ENCODE measurements at places on chromosomes 1 and 21.

GRCh38 chr21:31252091-31252490 lies 92.0 kb downstream of the TIAM1 start:
- H3K4me3 ChIP-seq = no peak overlapping the region
- no peak overlapping the region for H3K27ac ChIP-seq
- DNase-seq = no peak
- no peaks in the 10 kb centered on the region for H3K27me3 ChIP-seq
- no peaks in the 10 kb centered on the region for H3K4me1 ChIP-seq
- no peaks in the 10 kb centered on the region for H3K36me3 ChIP-seq

DNA sequence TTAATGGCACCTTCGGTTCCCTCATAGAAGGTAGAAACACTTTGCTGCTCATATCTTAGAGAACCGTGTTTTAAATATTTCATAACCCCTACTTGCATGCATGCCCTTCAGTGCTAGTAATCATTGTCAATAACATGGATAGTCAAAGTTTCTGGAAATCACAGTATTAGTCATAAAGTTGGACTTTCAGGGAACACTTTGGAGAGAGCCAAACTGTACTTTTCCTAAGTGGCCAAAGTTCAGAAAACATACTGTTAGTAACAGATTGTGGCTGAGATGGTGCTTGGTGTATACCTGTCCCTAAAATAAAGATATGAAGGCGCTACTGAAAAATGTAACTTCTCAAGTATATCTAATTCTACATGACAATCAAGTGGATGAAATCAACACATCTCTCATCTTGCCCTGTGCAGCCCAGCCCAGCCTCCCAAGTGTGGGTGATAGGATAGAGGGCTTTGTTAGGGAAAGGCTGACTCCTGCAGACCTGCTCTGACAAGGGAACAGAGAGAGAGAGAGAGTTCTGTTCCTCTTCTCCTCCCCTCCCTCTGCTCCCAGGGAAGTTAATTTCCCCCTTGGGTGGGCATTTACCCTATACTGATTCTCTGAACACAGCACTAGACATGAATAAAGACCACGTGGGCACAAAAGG lies 14.4 kb downstream of the MYOC start:
- H3K36me3 ChIP-seq = no peaks in the 10 kb centered on the region
- H3K4me3 ChIP-seq = no peak overlapping the region
- H3K27ac ChIP-seq = no peak overlapping the region
- no peaks in the 10 kb centered on the region for H3K27me3 ChIP-seq

DNA sequence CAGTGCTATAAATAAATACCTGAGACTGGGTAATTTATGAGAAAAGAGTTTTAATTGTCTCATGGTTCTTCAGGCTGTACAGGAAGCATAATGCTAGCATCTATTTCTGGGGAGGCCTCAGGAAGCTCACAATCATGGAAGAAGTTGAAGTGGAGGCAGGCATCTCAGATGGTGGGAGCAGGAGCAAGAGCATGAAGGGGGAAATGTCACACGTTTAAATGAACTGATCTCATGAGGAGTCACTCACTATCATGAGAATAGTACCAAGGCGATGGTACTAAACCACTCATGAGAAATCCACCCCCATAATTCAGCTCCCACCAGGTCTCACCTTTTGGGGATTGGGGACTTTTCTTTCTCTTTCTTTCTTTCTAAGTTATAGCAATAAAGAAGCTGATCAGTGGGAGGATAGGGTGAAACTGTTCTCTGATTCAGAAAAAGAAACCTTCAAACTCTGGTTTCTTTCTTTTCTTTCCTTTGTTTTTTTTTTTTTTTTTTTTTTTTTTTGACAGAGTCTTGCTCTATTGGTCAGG lies 17.1 kb upstream of the SPAG17 start:
- H3K4me1 ChIP-seq = no peaks in the 10 kb centered on the region
- H3K4me3 ChIP-seq = no peak overlapping the region

DNA sequence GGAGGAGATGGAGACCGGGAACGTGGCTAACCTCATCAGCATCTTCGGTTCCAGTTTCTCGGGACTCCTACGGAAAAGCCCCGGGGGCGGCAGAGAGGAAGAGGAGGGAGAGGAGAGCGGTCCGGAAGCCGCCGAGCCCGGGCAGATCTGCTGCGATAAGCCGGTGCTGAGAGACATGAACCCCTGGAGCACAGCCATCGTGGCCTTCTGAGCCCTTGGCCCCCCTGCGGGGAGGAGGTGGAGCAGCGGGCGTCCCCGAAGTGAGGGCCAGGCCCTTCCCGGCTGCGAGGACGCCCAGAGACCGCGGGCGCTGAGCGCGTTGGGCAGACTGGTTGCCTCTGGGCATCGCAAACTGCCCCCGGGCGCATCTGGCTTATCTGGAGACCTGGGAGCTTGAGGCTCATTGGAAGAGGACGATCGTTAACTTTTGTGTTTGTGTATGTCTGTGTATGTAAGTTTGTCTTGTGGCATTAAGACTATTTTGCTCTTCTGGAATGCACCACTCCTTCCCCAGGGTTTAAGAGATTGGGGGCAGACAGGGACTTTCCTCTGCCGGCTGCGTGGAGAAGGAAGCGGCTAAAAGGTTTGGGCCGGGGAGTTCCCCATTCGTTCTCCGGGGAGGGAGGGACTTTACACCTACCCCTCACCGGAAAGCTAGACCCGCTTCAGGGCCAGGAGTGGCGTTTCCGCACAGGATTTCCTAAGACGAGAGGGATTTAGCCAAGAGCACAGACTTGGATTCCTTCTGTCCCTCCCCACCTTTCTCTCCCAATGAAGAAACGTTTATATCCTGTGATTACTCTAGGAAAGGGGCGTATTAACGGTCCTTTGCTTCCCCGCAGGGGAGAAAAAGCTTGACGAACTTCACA lies 1.4 kb downstream of the IER5 start:
- peaks cover 37% of the 10 kb centered on the region for H3K4me1 ChIP-seq
- peak overlapping the region; percentile 81 for H3K27ac ChIP-seq
- no peaks in the 10 kb centered on the region for H3K36me3 ChIP-seq
- peak; percentile 60 for DNase-seq
- peak overlapping the region; percentile 65 for H3K4me3 ChIP-seq

GRCh38 chr1:226308166-226308722 lies 720 bp downstream of the LIN9 start:
- H3K27ac ChIP-seq = peak overlapping the region; percentile 55
- H3K27me3 ChIP-seq = no peaks in the 10 kb centered on the region
- DNase-seq = no peak
- no peaks in the 10 kb centered on the region for H3K36me3 ChIP-seq
- peak overlapping the region; percentile 98 for H3K4me3 ChIP-seq

- H3K4me3 ChIP-seq = no peak overlapping the region
- no peaks in the 10 kb centered on the region for H3K36me3 ChIP-seq
- H3K27me3 ChIP-seq = no peaks in the 10 kb centered on the region
Observed at GRCh38 chr21:36890086-36890485, 76.4 kb downstream of the HLCS start.

GRCh38 chr1:84936116-84936810 lies 43.3 kb upstream of the LPAR3 start:
- H3K4me1 ChIP-seq = peaks cover 10% of the 10 kb centered on the region
- no peaks in the 10 kb centered on the region for H3K27me3 ChIP-seq
- DNase-seq = peak; percentile 39
- no peaks in the 10 kb centered on the region for H3K36me3 ChIP-seq
- H3K4me3 ChIP-seq = no peak overlapping the region
- no peak overlapping the region for H3K27ac ChIP-seq

- DNase-seq = no peak
- H3K27me3 ChIP-seq = no peaks in the 10 kb centered on the region
- H3K4me1 ChIP-seq = no peaks in the 10 kb centered on the region
- H3K27ac ChIP-seq = no peak overlapping the region
- no peak overlapping the region for H3K4me3 ChIP-seq
- no peaks in the 10 kb centered on the region for H3K36me3 ChIP-seq
Observed at GRCh38 chr1:38113159-38113666, 66.6 kb upstream of the POU3F1 start.

DNA sequence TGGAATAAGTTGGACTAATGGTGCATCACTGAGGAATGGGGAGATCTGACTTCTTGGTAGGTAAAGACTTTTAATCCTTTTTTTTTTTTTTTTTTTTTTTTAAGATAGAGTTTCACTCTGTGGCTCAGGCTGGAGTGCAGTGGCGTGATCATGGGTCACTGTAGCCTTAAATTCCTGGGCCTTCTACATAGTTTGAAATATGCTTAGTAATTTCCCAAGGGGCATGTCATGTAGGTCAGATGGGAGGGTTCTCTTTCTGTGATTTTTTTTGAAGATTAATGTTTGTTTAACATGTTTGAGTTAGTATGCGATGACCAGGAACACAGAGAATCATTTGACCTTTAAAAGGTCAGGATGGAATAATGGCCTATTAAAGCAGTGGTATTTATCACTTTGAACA lies 129.1 kb downstream of the S1PR1 start:
- no peak for DNase-seq
- no peaks in the 10 kb centered on the region for H3K4me1 ChIP-seq
- H3K36me3 ChIP-seq = no peaks in the 10 kb centered on the region
- no peak overlapping the region for H3K4me3 ChIP-seq
- no peaks in the 10 kb centered on the region for H3K27me3 ChIP-seq
- H3K27ac ChIP-seq = no peak overlapping the region

- no peaks in the 10 kb centered on the region for H3K36me3 ChIP-seq
- no peak for DNase-seq
- peaks cover 8% of the 10 kb centered on the region for H3K4me1 ChIP-seq
- H3K27me3 ChIP-seq = no peaks in the 10 kb centered on the region
- no peak overlapping the region for H3K4me3 ChIP-seq
- no peak overlapping the region for H3K27ac ChIP-seq
Observed at GRCh38 chr21:42013931-42014330, 3.8 kb upstream of the ZBTB21 start.

DNA sequence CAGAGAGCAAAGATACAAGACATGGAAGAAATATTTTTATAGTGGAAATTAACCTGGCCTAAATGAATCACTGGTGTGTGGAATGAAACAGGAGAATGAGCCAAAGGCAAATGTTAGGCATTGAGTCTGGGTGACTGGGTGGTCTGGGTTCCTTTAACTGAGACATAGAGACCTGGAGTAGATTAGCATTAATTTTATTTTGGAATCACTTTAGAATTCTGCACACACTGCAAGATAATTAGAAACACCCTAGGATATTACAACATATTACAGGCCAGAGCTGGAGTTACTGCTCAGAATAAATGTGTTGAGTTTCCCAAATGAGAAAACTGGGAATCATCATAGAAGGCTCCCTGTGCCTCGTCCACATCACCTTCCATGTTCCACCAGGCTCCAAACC lies 85.5 kb downstream of the PLPPR5 start:
- H3K27ac ChIP-seq = no peak overlapping the region
- H3K4me1 ChIP-seq = no peaks in the 10 kb centered on the region
- no peaks in the 10 kb centered on the region for H3K36me3 ChIP-seq
- no peaks in the 10 kb centered on the region for H3K27me3 ChIP-seq
- DNase-seq = no peak

GRCh38 chr1:228846952-228847351 lies 111.7 kb downstream of the RHOU start:
- no peak overlapping the region for H3K27ac ChIP-seq
- H3K27me3 ChIP-seq = no peaks in the 10 kb centered on the region

- H3K27ac ChIP-seq = no peak overlapping the region
- H3K4me3 ChIP-seq = no peak overlapping the region
- no peaks in the 10 kb centered on the region for H3K27me3 ChIP-seq
- DNase-seq = no peak
- H3K36me3 ChIP-seq = no peaks in the 10 kb centered on the region
Observed at GRCh38 chr1:29708796-29709703, 472.7 kb downstream of the PTPRU start.
